ENCODE measurements at places on chromosomes 1 and 21.
A peak's percentile ranks its signal among the peaks of the same experiment; 100 is the strongest.

DNA sequence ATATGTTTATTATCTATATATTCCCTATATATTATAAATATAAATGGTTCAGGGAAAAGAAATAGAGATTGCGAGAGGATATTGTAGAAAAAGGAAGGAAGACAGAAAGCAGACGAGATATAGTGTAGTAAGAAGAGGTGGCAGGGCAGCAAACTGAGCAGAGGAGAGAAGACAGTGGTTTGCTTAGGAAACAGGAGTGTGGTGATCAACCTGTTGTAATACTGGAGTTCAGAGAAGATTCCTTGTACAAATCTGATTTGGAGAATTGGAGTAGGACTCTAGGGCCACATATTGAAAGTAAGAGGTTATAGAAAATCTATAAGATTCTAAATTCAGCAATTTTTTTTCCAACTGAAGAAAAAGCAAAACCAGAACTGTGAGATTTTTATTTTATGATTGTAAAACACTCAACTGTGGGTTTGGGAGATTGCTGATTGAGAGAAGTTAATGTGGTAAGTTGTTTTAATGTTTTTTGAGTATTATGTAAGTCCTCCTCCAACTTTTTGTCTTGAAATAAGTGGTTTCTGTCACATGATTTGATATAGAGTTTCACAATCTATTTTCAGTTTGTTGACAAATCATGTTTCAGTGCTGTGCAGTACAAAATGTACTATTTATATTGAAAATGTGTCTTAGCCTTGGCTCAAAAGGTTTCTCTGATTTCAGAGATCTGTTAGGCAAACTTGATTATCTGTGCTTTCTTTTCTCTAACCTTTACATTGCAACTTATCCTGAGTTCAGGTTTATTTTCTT is 9.6 kb upstream of the AMY2B start:
- DNase-seq, result no peak

- peak; percentile 46 for DNase-seq
Measured at GRCh38 chr1:204225841-204226735, 12.3 kb upstream of the GOLT1A start.

DNA sequence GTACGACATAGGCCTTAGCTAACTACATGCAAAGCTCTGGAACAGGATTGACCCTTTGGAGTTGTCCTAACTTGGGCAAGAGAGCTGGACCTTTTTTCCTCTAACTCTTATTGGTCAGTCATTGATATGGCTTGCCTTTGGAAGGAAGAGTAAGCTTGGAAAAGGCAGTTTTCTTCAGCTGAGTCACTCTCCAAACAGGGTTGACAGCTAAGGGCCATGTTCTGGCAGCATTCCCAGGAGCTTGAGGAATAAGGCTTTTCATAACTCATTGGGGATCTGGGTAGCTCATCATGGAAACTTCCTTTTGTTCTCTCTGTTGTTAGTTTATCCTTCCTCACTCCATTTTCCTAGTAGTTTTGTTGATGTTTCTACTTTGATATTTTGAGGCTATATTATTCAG is 14.5 kb upstream of the ERRFI1 start:
- peak; percentile 89 for DNase-seq

DNA sequence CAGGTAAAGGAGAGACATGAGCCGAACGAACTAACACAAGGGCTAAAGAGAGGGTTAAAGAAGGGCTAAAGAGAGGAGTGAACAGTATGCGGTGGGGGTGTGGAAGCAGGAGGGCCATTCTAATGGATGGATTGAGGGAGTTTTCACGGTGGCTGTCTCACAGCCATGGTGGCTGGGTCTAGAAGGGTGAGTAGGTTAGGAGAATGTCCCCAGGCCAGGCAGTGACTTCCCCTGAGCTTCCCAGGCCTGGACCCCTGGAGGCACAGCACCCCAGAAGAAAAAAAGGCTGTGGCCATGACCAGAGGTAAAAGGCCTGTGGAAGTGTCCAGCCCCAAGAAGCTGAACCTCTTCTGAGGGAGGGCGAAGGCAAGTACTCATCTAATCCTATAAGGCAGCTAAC is 3.6 kb downstream of the FNDC5 start:
- no peak for DNase-seq

DNA sequence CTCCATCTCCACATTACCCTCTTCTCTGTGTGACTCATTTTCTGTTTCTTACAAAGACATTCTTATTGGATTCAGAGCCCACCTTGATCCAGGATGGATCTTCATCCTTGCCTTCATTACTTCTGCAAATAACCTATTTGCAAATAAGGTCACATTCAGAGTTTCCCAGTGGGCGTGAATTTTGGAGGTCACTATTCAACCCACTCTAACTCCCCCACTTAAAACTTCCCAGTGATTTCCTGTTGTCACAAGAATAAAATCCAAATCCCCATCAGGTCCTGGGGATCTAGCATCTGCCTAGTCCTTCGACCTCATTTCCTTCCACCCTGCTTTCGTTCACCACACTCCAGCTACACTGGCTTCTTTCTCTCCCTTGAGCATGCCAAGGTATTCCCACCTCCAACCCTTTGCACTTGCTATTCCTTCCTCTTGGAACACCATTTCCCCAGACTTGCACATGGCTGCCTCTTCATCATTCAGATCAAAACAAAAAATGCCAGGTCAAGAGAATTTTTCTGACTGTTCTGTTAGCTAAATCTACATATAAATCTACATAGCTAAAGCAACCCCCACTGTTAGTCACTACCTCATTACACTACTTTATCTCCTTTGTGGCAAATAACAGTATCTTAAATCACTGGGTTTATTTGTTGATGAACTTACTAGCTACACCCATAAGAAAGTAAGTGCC is 187.2 kb downstream of the TOMM20 start:
- no peak for DNase-seq

DNA sequence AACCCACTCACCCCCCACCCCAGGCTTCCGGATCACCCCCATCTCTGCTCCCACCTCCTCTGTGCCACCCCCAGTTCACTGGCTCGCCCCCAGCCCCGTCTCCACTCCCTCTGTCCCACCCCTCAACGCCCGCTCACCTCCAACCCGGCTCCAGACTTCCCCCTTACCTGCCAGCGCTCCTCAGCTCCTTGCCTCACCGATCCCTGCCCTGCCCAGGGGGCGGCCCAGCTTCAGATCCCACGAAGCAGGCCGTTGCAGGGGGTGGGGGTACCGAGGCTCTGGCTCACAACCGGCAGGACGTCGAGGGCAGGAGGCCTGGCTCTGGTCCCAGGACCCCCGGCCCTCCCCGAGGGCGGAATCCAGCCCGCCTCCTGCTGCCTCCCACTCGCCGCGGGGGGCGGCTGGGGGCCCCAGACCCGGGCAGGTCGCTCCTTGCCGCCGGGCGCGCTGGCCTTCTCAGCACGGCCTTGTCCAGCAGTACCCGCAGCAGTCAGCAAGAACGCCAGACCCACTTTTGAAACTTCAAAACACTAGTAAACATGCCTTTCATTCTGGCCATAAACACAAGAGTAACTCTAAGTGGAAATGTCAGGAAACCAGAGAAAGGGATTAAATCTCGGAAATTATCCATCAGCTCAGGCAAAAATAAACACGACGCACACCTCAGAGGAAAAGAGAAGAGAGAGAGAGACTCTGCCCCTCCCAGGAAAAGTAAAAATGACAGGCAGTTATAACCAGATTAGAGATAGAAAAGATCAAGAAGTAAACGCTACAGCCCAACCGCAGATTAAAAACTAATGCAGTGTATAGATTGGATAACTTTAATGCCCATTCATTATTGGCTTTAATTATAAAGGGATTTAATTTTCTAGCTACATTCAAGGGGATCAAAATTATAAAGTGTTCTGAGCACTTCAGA is 1.0 kb upstream of the FAM89A start:
- no peak for DNase-seq

- no peak for DNase-seq
Measured at GRCh38 chr1:22912311-22912710, 60.4 kb downstream of the LACTBL1 start.

- no peak for DNase-seq
Measured at GRCh38 chr1:230749635-230750034, 2.4 kb downstream of the CAPN9 start.
